Suppressor macrophage (primary cell): ENCODE measurements at places on chromosomes 1 and 21.

DNA sequence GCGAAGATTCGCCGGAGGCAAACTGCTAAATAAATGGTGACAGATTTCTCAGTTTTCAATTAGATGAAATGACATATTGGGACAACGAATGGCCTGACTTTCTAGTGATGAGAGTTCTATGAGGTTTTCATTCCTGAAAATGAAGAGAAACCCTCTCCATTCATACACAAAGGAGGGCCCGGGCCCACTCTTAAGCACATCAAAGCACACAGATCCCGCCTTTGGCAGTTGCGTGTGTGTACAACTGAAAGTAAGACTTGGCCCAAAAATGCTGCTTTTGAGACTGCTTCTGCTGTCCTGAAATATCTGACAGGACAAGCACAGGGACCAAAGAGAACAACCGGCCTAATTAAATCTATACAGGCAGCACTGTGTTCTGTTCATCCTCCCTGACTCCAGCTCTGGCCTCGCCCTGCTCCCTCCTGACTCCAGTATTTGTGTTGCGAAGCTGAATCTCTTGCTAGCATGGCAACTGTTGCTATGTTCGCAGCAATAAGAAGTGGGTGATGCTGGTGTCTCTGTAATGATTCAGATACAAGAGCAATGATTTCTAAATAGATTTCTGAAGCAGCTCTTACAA is 7.4 kb downstream of the LRRC53 start:
- no peak for DNase-seq

GRCh38 chr21:14487490-14488432 is 58.4 kb downstream of the SAMSN1 start:
- DNase-seq = no peak

GRCh38 chr1:10802944-10803715 is 6.7 kb upstream of the CASZ1 start:
- DNase-seq = no peak

GRCh38 chr1:2215909-2216766 is 12.0 kb upstream of the SKI start:
- no peak for DNase-seq

DNA sequence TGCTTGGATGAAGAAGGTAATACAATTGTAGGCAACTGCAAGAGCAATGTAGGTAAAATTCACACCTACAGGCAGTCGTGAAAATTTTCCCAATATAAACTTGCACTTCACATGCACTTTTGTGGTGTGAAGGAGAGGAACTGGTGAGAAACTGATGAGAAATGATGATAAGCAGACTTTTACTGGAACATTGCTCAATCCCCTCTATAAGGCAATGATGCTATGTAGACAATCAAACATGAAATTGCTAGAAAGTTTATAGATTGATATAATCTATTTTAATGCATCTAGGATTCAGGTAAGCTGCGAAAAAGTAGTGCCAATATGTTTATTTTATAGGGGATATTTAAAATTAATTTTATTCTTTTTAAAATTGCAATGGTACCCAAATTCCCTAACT is 802.2 kb downstream of the KCNT2 start:
- no peak for DNase-seq

- no peak for DNase-seq
These were observed 21.8 kb downstream of the TGFBR3 start for GRCh38 chr1:91864017-91864700.

GRCh38 chr1:224054012-224054411 is 59.9 kb upstream of the FBXO28 start:
- DNase-seq = no peak

GRCh38 chr21:45797338-45797737 is 153.8 kb downstream of the PCBP3 start:
- DNase-seq = no peak

GRCh38 chr1:208724079-208724478 is 479.9 kb upstream of the PLXNA2 start:
- peak; percentile 59 for DNase-seq

DNA sequence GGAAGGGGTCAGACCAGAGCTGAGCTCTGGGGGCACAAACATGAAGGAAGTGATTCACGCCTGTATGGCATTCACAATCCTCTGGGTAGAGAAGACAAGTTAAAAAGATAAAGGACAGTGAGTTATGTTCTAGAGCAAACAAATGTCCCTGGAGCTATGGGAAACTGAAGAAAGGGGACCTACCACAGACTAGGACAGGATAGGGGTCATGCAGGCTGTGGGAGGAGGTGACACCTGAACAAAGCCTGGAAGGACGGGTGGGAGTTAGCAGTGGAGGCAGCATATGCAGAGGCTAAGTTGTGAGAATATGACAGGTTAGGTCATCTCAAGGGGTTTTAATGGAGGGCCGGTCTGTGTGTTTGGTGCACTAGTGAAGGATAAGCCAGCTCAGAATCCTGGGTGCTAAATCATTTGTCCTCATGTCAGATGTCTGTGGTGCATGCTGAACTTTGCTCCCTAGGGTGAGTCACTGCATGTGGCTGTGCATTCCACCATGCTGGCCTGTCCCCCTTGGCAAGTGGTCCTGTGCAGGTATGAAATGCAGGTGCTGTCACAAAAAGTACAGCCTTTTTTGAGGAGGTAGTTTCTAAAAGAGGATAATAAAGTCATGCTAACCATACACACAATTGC is 28.5 kb downstream of the TNN start:
- no peak for DNase-seq

- DNase-seq = no peak
These were observed 29.9 kb upstream of the CTBS start for GRCh38 chr1:84603941-84604830.

DNA sequence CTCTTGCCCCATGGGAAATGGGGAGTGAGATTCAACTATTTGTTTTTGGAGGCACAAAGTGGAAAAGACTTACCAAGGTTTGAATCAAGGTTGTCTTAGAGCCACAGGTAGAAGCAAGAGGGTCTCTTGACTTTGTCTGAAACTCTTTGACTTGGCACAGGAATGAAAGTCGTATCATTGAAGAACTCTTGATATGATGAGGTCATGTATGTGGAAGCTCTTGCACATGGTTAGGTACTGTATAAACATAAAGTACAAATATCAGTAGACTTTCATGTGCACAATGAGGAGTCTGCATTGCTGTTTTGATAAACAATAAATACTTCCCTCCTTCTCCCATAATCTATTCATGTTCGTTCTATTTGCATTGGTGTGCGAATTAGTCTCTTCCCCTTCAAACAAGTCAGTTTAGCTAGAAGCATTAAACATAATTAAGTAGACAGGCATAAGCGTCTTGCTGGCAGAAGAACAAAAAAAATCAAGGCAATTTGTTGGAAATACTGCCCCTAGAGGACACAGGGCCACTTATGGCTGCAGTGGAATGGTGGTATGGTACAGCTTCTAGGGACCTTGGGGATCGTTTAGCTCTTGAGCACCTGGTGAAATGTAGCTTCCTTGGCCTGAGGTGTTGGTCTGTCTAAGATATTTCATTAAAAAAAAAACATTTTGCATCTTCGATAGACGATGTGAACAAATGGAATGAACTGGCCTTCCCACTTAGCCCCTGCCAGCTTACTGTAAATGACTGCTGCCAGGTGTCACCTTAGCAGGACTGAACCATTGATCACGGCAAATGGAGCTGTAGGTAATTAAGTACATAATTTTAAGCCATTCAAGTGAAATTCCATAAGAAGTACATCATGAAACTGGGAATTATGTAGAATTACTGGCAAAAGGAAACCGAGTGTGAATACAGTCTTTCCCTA is 218.0 kb upstream of the GALNT2 start:
- DNase-seq = peak; percentile 41

GRCh38 chr1:165449131-165449530 is 4.2 kb upstream of the RXRG start:
- no peak for DNase-seq

DNA sequence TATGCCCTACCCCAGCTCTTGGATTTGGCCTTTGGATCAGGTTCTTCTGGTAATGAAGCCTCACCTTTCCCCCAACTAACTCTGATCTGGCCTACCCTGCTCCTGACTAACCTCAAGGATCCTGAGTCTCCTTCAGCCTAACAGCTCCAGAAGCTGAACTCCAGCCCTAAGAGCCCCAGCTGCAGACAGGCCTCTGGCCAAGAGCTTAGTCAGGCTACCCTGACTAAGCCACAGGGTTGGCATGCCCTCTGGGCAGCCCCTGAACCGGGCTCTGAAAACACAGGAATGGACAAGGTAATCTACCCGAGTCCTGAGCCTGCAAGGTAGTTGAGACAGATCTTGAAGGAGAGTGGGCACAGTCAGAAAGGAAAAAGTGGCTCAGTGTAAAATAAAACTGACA is 29.4 kb downstream of the COA7 start:
- no peak for DNase-seq

DNA sequence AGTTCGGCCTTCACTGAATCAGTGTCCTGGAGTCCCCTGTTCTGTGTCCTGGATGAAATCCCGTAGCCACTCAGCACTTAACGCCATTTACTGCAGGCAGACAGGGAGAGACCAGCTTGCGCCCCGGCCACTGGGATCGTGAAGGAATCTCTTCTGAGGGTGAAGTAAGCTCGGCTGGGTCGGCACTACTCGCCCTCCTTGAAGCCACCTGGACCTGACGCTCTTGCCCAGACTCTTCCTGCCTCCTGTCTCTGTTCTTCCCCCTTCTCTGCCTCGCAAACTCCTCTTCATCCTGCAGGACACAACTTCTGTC is 99.9 kb upstream of the ZBTB40 start:
- DNase-seq = no peak

DNA sequence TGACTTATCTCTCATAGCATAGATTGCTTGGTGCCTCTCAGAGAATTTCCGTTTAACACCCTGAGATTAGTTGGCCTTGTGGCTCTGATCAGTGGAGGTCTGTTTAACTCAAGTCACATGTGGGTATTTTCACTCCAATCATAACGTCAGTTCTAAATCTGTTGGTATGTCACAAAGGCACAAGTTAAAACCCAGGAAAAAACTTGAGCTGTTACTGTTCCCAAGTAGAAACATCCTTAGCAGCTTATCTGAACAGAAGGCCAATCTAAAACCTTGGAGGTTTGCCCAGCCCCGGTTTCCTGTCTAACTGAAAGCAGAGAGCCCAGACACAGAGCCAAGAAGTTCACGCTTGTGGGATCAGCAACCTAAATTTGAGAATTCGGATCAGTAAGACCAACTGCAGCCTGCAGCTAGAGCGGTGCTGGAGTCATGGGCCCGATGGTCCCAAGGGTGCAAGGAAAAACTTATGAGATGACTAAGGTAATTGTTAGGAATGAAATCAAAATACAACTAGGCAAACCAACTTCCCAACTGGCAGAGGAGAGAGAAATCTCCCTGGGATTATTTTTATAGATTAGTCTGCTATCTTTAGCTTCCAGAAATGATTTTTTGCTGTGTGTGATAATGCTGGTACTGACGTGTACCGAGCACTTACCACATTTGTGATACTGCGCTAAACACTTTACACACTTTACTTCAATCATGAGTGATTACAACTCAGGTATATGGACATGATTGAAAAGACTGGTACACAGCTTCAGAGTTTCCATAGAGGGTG is 90.2 kb upstream of the C1orf21 start:
- no peak for DNase-seq

GRCh38 chr1:248406721-248407692 is 4.2 kb downstream of the OR2T1 start:
- DNase-seq = no peak

GRCh38 chr1:232382671-232383070 is 247.3 kb downstream of the SIPA1L2 start:
- no peak for DNase-seq

GRCh38 chr1:170198584-170198983 is 52.8 kb downstream of the NTMT2 start:
- DNase-seq = no peak

DNA sequence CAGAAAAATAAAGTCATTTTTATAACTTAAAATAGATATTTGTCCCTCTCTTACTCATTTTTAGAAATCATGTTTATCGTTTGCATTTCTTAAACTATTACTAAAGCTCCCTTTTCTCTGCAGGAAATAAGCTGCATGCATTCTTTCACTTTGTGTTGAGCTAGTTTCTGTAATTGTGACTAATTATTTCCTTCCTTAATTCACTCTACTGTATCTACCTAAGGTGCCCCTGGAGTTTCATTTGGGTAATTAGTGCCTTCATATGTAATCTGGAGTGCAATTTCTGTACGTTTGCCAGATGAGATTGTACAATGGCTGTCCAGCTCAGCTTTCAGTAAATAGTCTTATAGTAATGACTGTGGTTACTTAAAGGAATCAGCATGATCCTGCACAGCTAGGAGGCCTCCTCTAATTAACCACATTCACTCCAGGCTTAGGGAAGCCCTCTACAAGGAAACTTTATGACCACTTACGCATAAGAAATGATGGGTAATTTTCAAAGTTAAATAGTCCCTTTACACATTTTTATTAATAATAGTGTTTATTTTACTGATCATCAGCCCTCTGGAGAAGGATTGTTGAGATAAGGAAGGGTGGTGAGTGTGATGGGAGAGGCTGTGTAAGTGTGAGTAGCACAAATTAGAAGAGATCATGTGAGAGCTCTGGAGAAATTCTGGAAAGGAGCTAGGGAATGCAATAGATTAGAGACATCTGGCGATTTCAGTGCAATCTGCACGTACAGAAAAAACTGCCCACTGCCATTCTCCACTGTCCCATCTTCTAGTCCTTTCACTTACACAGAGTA is 86.8 kb downstream of the LRRC8C start:
- no peak for DNase-seq

GRCh38 chr1:203173566-203173965 is 2.1 kb downstream of the MYBPH start:
- DNase-seq = no peak
